ENCODE measurements at places on chromosomes 12 and 14.

DNA sequence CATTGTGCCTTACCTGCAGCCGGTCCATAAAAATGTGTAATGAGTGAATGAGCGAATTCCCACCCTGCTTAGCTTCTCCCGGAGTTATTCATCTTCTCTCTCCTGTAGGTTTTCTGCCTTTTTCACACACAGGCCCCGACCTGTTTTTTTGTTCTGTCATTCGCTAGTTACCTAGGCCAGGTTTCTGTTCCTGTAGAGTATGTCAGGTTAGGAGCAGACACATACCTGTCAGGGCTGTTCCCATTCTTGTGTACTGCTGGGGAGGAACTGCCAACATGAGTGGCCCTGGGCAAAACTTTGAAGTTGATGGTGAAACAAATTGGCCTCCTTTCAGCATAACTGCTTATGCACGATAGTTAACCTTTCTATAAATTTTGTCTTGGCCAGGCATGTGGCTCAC is 140.1 kb downstream of the SYNE2 start:
- DNase-seq, result no peak

GRCh38 chr14:99596071-99596627 is 7.9 kb downstream of the CCDC85C start:
- DNase-seq, result no peak

DNA sequence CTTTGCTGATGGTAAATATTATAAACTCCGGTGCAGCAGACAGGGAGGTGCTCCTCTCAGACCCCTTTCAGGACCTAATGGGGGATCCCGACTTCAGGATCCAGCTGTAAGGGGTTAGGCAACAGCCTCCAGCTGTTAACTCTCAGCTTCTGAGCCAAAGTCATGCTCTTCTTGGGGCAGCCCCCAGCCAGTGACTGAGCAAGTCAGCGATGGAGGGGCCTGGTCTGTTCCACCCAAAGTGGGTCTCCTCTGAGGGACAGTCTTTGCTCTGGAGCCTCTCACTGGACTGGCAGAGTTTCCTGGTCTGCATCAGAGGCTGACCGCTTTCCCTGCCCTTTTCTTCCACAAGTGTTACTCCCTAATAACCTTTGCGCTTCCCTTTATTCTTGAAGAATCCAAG is 184.2 kb upstream of the DIO3 start:
- DNase-seq, result no peak

DNA sequence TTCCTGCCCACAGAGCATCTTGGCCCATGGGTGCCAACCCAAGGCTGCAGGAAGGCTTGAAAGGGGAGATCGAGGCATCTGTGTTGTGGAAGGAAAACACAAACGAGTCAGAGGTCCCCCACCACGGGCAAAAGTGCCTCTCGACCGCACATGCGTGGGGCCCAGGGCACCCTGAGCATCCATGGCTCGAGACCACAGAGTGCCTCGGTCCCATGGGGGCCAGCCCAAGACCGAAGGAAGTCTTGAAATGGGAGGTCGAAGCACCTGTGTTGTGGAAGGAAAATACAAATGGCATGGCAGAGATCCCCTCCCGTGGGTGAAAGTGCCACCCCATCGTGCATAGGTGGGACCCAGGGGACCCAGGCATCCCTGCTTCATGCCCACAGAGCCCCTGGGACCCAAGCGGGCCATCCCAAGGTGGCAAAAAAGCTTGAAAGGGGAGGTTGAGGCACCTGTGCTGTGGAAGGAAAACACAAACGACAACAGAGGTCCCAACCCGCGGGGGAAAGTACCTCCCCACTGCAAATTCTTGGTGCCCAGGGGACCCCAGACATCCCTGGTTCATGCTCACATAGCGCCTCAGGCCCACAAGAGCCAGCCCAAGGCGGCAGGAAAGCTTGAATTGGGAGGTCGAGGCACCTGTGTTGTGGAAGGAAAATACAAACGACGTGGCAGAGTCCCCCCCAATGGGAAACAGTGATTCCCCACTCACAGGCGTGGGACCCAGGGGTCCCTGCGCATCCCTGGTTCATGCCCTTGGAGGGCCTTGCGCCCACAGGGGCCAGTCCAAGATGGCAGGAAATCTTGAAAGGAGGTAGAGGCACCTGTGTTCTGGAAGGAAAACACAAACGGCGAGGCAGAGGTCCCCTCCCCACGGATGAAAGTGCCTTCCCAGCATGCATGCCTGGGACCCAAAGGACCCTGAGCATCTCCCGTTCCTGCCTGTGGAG is 373.0 kb downstream of the ALG10 start:
- DNase-seq, result no peak

DNA sequence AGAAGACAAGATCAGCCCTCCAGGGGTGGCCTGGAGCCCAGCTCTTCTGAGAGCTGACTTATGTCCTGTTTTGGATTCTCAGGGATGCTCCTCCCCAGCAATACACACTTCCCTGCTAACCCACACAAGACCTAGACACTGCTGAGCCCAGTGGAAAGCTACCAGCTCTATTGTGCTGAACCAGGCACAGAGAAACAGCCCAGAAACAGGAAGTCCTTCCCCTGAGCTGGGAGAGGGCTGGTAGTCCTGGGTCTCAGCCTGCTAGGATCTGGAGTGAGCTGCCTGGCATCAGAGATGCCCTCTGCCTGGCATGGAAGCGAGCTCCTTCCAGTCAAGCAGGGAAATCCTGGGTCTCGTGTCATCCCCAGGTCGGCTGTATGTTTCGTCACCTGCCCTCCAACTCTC is 1.2 kb upstream of the LAG3 start:
- no peak for DNase-seq

DNA sequence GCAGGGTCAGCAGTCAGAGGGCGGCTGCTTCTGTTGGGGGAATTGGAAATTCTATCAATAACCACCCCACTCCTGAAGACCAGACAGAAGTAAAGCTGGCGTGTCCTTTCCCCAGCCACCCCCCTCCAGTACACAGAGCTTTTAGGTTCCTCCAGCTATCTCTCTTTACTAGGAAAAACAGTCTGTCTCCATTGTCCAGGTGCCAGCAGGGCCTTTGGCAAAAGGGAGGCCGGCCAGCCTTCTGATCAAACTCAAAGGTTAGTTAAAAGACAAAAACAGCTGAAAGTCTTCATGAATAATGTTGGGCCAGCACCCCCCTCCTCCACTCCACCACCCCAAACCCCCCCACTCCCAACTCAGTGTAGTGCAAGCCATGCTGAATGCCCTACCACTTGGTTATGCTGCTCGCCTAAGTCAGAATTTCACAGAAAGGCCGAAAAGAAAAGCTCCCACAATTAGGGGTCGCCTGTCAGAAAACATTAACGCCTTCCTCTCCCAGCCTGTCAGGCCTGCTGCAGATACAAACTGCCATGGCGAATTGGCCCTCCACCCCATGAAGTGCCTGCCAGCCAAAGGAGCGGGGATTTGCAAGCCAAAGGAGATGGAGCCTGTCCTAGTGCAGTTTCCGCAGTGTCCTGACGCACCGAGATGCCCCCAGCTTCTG is 8.9 kb downstream of the ASCL1 start:
- DNase-seq, result no peak

DNA sequence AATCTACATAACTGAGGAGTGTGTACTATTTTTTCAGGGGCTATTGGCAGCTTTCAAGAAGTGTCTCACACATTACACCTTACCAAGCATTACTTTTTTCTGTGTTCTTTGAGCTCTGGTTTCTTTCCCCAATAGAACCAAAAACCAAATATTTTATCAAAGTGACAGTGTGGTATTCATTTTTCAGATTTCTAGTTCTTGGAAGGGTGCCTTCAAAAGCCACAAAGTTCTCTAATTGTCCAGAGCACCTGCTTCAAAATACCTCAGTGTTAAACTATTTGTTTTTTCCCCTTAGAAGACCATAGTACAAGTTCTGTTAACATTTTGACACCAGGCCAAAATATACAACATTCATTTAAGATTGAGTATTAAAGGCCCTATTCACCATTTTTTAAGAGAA is 515.7 kb downstream of the ETNK1 start:
- no peak for DNase-seq

Measured in brain microvascular endothelial cell (primary cell).